ENCODE measurements at places on chromosomes 3 and 15. TPM values are rescaled to one million over a fixed set of nuclear protein-coding genes. Genes with fewer than 3 reads are reported as not detected.

Gene PLA2G4D
- not detected for total RNA-seq

Gene ZIC1
- total RNA-seq: not detected

Gene LINGO1
- under 0.01 TPM for total RNA-seq

Gene SERINC4
- 0.05 TPM for total RNA-seq

Gene MAP3K13
- total RNA-seq: 17.9 TPM

Gene DLEC1
- not detected for total RNA-seq

Gene GXYLT2
- 0.64 TPM for total RNA-seq

Gene FRMD5
- 0.54 TPM for total RNA-seq

Gene SLC22A13
- total RNA-seq: not detected

Gene CSPG4
- under 0.01 TPM for total RNA-seq

Measured in mammary microvascular endothelial cell (primary cell).